Nephron progenitor cell (in vitro differentiated cells): ENCODE measurements at places on chromosomes 5 and 9.

DNA sequence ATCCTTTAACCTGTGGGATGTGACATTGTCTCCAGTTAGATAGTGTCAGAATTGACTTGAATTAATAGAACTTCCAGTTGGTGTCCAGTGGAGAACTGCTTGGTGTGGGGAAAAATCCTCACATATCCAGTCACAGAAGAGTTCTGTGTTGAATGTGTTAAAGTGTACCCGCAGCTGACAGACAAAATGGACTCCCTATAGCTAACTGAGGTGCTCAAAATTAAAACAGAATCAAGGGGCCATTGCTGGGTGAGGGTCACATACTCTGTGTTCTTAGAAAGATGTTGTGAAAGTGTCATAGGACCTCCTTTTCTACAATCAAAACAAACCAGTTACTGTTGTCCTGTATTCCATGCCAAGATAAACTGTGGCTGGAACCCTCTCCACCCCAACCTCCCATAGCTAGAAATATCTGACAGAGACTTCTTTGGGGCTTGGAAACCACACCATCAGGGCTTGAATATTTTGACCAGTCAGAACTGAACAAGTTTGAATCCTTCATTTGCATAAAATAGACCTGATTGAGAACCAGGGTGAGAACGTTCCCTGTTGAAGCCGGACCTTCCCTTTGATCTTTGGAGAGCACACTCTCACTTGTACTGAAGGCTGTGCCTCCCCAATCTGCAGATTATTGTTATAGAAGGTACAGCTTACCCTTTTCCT, 164.0 kb upstream of the ZNF608 start:
- no peak for DNase-seq

DNA sequence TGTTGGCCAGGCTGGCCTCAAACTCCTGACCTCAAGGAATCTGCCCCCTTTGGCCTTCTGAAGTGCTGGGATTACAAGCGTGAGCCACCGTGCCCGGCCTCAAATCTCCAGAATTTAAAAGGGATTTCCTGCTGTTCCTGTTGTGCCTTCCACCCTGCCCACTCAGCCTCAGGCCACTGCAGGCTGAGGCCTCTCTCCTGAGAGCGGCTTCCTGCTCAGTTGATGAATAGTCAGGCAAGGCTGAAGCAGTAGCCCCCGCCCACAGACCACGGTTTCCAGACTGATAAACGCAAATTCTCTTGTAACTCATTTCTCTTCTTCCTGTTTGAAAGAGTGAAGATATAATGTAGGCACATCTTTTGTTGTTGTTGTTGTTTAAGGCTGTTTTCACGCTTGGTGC, 127.0 kb upstream of the PLCXD3 start:
- no peak for DNase-seq

- DNase-seq: no peak
Measured at GRCh38 chr5:134523543-134524271, 1.8 kb upstream of the JADE2 start.

DNA sequence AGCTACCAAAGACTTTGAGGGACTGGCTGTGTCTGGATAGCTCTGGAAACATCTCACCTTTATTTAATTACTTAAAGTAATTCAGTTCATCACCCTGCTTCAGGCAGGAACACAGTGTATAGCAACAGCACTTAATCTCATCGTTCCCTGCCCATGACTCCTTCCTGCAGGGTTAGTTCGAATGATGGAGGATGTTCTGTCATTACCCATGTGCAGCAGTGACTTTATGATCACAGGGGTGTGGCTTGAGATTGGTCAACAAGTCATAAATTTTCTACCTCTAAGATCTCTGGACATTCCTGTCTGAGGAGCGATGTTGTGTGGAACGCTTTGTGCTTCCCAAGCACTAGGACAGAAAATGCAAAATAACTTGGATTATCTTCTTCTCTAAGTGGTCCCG, 37.1 kb upstream of the PRUNE2 start:
- no peak for DNase-seq

GRCh38 chr5:139205124-139205523, 7.0 kb upstream of the SIL1 start:
- no peak for DNase-seq

- DNase-seq: no peak
Measured at GRCh38 chr5:133230823-133231578, 179.2 kb downstream of the HSPA4 start.

- no peak for DNase-seq
Measured at GRCh38 chr5:56861893-56862485, 46.6 kb downstream of the MAP3K1 start.

DNA sequence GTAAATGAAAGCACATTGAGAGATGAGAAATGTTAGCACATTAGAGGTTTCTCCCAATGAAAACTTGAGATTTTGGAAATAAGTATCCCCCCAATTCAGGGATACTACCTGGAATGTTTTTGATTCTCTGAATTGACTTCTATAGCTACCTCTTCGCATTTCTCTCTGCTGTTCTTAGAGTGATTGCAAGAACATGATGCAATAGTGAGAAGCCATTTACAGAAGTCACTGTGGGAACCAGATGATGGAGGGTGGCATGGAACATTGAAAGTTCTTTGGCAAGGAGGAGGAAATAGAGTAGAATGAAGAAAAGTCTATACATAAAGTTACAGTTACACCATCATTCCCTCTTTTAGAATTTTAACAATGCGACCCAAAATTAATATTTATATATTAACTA, 9.2 kb downstream of the NPR3 start:
- no peak for DNase-seq

- no peak for DNase-seq
Measured at GRCh38 chr5:159003045-159004030, 96.4 kb downstream of the EBF1 start.

- no peak for DNase-seq
Measured at GRCh38 chr9:88697764-88698432, 162.9 kb downstream of the NXNL2 start.

DNA sequence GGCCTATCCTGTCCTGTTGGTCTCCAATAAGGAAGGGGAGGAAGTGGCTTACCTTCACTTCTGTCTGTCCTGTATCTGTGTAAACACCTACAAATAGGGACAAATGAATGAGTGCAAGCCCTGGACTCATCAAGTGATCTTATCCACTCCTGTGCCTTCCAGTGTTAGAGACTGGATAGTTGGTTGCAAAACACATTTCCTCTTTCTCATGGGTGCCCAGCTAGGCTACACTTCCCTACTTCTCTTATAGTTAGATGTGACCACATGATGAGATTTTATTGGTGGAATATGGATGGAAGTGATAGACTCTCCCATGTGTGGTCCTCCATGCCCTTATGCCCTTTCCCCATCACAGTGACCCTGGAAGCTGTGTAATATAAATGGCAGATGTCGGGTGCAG, 16.9 kb upstream of the PFDN1 start:
- no peak for DNase-seq

GRCh38 chr9:77756449-77756848, 108.3 kb upstream of the GNA14 start:
- no peak for DNase-seq

GRCh38 chr5:173229966-173230689, 4.9 kb downstream of the NKX2-5 start:
- DNase-seq: no peak
